ENCODE measurements at places on chromosomes 2 and 18.

- DNase-seq: no peak
These were observed 260.4 kb upstream of the SP5 start for GRCh38 chr2:170454471-170455372.

DNA sequence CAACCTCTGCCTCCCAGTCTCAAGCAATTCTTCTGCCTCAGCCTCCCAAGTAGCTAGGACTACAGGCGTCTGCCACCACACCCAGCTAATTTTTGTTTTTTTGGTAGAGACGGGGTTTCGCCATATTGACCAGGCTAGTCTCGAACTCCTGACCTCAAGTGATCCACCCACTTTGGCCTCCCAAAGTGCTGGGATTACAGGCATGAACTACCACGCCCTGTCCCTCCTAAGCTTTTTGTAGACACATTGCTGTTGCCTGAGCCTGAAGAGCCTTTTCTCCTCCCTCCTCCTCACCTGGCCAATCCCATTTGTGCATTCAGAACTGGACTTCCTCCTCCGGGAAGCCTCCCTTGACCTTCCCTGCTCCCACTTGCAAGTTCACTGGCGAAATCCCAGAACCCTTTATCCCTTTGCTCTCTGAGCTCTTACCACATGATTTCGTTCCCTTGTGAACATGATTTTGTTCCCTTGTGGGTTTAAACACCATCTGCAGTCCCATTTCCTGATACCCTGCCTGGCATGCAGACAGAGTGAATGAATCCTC is 2.6 kb downstream of the C2orf72 start:
- no peak for DNase-seq

DNA sequence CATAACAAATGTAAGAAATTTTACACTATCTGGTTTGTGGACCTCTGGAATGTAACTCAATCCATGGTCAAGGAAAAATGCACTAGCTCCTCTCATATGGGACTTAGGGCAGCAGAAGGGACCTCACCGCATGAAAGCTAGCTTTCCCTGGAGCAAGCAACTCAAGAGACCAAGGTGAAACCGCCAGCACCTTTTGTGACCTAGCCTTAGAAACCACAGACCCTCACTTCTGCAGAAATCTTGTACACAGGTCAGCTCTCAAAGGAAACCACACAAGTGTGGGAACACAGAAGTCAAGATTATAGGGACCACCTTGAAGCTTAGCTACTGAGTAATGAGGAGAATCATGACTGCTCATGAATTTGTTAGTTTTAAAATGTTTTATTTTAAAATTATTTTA is 222.5 kb downstream of the DLGAP1 start:
- DNase-seq: no peak

DNA sequence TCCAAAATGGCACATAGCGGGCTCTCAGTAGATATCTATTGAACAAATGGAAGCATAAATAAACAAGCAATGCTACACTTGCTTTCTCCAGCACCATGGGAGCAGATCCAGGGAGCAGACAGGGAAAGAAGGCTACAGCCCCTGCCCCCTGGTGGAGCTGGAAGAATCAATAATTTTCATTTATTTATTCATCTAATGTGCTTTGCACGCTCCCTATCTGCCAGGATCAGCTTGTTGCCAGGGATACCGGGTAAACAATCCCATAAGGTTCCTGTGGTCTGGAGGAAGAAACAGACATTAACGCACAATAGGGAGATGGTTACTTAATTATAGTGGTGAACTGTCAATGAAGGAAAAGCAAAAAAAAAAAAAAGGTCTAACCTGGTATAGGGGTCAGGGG is 40.1 kb upstream of the CLASP1 start:
- peak; percentile 21 for DNase-seq

DNA sequence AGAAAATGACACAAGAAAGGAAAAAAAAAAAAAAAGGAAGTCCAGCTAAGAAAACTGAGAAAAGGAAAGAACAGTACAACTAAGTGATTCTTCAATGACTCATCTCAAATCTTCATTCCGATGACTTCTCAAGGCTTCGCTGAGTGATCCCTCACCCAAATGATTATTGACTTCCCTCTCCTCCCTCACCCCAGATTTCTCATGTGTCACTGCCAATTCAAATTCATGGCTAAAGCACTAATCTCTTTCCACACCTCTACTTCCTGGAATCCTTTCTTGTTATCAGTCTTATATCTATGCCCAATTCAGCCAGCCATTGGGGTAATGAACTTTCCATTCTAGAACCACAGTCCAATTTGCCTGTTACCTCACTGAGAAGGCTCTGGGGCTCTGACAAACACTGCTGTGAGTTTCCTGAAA is 7.2 kb upstream of the ABCB11 start:
- DNase-seq: no peak

GRCh38 chr2:73908689-73909652 is 16.2 kb downstream of the ACTG2 start:
- no peak for DNase-seq

DNA sequence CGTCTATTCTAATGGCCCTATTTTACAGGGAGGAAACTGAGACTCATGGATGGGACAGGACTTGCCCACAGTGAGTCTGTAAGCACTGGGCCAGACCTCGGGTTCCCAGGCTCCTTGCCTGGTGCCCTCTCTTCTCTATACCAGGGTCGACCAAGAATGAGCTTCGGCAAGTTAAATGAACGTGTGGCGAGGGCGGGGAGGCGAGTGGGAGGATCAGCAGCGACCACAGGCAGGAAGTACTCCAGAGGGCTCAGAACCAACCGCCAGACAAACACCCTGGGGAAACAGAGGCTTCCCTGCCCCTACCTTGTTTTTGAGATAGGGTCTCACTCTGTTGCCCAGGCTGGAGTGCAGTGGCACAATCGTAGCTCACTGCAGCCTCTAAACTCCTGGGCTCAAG is 177.7 kb upstream of the SMAD2 start:
- no peak for DNase-seq

GRCh38 chr2:179579800-179580199 is 281.6 kb downstream of the ZNF385B start:
- DNase-seq: no peak

DNA sequence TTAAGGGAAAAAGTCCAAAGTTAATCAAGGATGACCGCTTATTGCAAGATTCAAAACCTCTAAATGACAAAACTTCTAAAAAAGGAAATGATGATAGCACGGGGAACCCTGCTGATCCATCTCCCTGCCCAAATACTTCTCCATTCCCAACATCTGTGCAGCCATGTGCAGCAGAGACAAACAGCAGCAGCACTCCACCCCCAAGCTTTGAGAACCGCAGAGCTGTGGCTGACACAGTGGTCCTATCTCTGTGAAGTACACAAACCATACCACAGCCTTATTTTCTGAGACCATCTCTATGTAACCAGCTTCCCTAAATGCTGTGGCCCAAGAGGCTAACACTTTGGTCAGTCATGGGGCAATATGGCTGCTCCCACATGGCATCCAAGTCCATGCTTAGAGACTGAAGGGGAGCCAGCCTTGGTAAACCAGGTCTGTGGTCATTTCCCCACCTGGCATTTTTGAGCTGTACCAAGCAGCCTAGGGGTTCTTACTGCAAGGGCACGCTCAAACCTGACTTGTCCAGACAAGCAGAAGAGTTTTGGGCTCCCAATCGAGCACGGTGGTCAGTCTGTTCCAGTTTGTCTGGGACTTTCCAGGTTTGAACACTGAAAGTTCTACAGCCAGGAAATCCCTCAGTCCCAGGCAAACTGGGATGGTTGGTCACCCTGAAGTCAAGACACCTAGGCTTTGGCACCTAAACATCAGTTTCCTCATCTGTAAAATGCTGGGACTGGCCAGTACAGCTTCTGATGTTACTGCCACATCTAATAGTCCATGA is 17.1 kb upstream of the NFE2L2 start:
- no peak for DNase-seq

- no peak for DNase-seq
These were observed 101.3 kb upstream of the ST3GAL5 start for GRCh38 chr2:85990084-85990483.

- no peak for DNase-seq
These were observed 244.3 kb downstream of the METTL4 start for GRCh38 chr18:2326999-2327398.

DNA sequence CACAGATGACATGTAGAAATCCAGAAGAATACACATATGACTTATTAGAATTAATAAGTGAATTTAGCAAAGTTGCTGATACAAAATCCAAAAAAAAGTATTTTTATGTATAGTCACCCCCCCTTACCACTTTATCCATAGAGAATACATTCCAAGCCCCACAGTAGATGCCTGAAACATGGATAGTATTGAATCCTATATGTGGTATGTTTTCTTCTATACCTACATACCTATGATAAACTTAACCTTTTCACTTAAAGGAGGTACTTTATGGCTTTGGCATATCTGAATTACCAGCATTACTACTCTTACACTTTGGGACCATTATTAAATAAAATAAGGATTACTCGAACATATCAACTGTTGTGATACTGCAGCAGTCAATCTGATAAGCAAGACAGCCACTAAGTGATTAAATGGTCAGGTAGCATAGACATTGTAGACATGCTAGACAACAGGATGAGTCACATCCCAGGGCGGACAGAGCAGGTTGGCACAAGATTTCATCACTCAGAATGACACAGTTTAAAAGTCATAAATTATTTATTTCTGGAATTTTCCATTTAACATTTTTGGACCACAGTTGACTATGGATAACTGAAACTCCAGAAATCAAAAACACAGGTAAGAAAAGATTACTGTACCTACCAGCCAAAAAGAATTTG is 208.2 kb upstream of the CHAC2 start:
- no peak for DNase-seq

DNA sequence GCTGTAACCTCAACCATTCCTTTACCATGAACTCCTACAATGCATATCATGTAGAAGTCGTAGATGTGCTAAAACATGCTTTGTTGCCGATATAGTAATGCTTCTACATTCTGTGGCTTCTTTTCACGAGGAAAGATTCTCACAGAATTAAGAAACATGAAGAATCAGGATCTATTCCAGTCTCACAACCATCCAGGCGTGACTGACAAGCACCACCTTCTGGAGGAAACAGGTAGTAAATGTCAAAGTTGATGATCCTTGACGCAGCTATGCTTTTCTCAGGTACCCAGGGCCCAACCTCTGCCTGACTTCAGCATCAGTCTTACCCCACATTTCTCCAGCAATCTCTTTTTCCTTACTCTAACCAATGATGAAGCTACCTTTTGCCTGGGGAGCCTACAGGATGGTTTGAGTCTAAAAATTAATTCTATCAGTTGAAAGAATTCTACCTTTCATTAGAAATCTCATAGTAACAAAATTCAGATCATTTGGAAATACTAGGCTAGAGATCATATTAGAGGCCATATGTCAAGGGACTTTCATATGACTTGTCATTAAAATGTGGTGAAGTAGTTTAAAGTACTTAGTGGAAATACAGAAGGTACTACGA is 123.3 kb upstream of the RND3 start:
- no peak for DNase-seq

GRCh38 chr2:74959106-74959751 is 786 bp downstream of the POLE4 start:
- no peak for DNase-seq

DNA sequence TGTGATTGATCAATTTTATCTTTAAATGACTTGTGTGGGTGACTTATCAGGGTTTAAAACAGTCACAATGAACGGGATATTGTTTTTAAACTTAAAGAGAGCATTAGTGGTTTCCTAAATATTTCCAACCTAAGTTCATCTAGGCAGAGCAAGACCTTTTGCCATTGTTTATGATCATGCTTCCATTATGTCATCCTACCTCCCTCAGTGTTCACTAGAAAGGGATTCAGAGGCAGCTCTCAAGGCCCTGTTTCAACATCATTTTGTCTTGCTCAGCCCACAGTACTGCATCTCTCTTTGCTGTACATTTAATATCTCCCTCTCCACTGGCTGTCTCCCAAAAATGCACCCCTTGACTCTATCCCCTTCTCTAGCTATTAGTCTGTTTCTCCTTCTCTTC is 21.5 kb upstream of the PELI1 start:
- DNase-seq: no peak

- no peak for DNase-seq
These were observed 206.8 kb downstream of the TXNL1 start for GRCh38 chr18:56431551-56431950.

GRCh38 chr2:118738524-118739308 is 108.7 kb downstream of the EN1 start:
- peak; percentile 90 for DNase-seq

GRCh38 chr18:12686100-12686499 is 16.4 kb downstream of the CEP76 start:
- no peak for DNase-seq

GRCh38 chr2:19456705-19457309 is 98.4 kb upstream of the OSR1 start:
- DNase-seq: no peak

- DNase-seq: no peak
These were observed 18.3 kb upstream of the KCNK3 start for GRCh38 chr2:26674002-26674751.

DNA sequence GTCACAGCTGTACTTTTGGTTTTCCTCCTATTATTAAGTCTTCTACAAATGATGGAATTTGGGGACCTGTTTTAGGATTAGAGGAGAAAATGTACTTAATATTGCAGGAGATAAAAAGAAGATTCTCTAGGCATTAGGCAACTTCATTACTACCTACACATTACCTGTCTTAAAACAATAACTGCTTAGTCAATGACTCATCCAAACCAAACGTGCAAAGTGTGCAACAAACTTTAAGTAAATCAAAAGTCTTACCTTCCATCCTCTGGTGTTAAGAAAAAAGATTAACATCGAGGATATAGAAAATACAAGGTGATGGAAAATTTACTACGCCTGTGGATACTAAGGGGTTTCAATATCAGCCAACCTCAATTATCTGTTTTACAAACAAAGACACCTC is 285.3 kb upstream of the KYNU start:
- DNase-seq: no peak

DNA sequence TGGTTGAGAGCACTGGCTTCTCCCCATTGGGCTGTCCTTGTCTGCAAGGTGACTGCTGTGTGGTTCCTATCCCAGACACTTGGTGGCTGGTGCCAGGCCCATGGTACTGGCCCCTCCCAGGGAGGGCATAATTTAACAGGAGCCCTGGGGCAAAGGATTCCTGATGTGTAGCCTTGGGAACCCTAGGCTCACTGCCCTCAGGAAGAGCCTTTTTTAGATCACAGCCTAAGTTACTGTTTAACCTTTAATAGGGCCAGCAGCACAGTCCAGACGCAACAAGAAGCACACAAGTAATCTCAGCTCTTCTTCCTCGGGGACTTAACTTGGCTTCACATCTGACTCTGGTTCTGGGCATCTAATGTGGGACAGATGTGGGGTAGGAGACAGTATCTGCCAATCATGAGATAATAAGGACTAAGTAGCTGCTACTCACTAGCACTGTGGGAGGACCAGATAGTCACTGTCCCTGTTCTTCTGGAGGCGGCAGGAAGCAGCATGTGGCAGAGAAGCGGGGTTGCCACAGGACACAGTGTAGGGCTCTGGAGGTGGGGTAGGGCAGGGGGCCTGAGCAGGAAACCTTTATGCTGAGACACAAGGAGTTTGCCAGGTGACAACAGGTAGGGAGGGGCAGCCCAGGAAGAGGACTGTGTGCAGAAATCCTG is 136.3 kb downstream of the TMEM17 start:
- DNase-seq: no peak

GRCh38 chr2:222943820-222944219 is 83.0 kb downstream of the ACSL3 start:
- no peak for DNase-seq

DNA sequence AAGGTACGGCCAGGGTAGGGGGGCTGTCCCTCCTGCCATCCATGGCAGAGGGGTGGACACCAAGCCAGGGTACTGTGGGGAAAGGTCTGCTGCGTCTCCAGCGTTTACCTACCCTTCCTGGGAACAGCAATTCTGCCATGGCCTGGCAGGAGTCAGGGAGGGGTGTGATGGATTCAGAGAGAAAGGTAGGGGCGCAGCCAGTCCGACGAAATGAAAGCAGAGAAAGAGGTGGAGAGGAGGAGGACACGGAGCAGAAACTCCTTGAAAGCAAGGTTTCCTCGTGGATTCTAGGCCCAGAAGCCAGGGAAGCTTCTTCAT is 182.9 kb downstream of the ZFP36L2 start:
- no peak for DNase-seq

Data from fibroblast of skin of left biceps (primary cell).